Activated naive CD4-positive, alpha-beta T cell treated with anti-CD3 and anti-CD28 coated beads for 36 hours (primary cell): ENCODE measurements at places on chromosomes 2 and 18. TPM values are rescaled to one million over a fixed set of nuclear protein-coding genes. Genes with fewer than 3 reads are reported as not detected.

Gene ZNF804A
- total RNA-seq = not detected

Gene CD28
- 167 TPM for total RNA-seq

Gene MEIS1
- not detected for total RNA-seq

Gene TWIST2
- not detected for total RNA-seq

Gene HNMT
- total RNA-seq = not detected

Gene ASPRV1
- total RNA-seq = 0.41 TPM
